Kidney tubule cell (primary cell): ENCODE measurements at places on chromosomes 3 and 15.
A peak's percentile ranks its signal among the peaks of the same experiment; 100 is the strongest.

DNA sequence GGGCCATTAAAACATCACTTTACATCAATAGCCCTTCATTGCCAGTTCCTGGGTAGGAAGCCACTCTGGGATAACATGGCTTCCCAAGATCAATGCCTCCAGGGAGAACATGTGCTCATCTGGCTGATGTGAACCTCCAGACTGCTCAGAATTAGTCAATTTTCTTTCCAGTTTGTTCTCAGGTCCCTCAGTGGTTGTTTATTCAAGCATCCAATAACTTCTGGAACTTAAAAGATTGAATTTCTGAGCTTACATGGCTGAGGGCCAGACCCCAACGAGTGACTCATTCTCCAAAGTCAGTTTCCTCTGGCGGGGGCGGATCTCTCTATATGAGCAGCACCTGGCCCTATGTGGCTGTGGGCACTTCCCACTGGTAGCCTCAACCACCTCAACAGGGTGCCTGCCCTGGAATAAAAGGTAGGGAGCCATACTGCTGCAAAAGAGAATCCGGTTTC lies 34.0 kb downstream of the LYZL4 start:
- DNase-seq = peak; percentile 69

- no peak for DNase-seq
Measured at GRCh38 chr3:54949491-54950044, 21.7 kb upstream of the LRTM1 start.

GRCh38 chr3:38097446-38098375 lies 39.2 kb downstream of the ACAA1 start:
- DNase-seq = no peak

GRCh38 chr3:23202203-23202920 lies 765 bp upstream of the UBE2E2 start:
- DNase-seq = peak; percentile 15

- DNase-seq = no peak
Measured at GRCh38 chr15:90679959-90680358, 37.2 kb upstream of the BLM start.

- peak; percentile 94 for DNase-seq
Measured at GRCh38 chr15:72155003-72155621, 36.9 kb downstream of the SENP8 start.

- DNase-seq = peak; percentile 33
Measured at GRCh38 chr3:190696777-190697501, 165.6 kb downstream of the GMNC start.

DNA sequence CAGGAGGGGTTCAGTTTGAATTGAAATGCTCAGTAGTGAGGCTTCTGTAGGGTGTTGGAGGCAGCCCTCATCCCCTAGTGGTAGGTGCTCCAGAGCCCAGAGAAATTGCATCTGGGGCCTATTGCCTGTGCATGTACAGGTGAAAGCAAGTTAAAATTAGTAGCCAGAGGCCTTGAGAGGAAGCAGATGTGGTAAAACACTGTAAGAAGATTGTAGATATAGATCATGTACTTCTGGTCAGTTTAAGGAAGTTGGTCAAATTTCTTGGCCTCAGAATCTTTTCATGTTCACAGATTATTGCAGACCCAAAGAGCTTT lies 34.6 kb downstream of the IGSF10 start:
- no peak for DNase-seq

- DNase-seq = peak; percentile 5
Measured at GRCh38 chr3:101249522-101249921, 70.9 kb downstream of the IMPG2 start.

DNA sequence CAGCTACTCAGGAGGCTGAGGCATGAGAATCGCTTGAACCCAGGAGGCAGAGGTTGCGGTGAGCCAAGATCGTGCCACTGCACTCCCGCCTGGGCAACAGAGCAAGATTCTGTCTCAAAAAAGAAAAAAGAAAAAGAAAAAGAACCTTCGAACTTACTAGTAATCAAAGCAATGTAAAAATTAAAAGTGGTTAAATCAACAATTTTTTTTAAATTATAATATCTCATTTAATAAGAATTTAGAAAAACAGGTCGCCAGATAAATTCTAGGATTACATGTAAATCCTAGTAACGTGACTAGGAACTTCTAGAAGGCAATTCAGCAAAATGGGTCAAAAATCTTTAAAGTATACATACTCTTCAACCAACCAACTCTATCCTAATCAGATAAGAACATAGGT lies 37.2 kb downstream of the GSK3B start:
- DNase-seq = no peak

- DNase-seq = peak; percentile 82
Measured at GRCh38 chr3:188439080-188439479, 285.1 kb downstream of the LPP start.

GRCh38 chr3:8658306-8659212 lies 14.0 kb upstream of the SSUH2 start:
- peak; percentile 77 for DNase-seq

DNA sequence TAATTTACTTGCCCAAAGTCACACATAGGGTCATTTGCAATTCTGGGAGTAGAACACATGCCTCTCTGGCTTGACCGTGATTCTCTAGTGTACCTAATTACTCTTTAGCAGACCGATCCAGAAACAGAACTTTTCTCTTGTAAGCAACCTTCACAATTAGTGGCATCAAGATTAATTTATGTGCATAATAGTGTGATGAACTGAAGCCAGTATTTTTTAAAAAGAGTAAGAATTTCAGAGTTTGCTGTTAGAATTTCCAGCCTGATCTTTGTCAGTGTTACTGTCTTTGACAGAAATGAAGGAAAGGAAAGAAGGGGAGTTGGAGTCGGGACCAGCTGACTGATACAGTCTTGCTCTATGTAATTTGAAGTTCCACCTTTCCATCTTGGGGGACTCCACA lies 137.1 kb downstream of the SPATA16 start:
- no peak for DNase-seq

GRCh38 chr15:65032801-65033537 lies 3.5 kb upstream of the MTFMT start:
- DNase-seq = peak; percentile 90

GRCh38 chr3:172640751-172641150 lies 70.1 kb downstream of the NCEH1 start:
- no peak for DNase-seq

- DNase-seq = peak; percentile 78
Measured at GRCh38 chr3:123723522-123724168, 138.8 kb upstream of the HACD2 start.

- DNase-seq = no peak
Measured at GRCh38 chr3:25386686-25387255, 41.3 kb upstream of the RARB start.
